ENCODE measurements at places on chromosomes 13 and 19. TPM values are rescaled to one million over a fixed set of nuclear protein-coding genes. Genes with fewer than 3 reads are reported as not detected.

The STARD13 gene
- 125 TPM for total RNA-seq

DNA sequence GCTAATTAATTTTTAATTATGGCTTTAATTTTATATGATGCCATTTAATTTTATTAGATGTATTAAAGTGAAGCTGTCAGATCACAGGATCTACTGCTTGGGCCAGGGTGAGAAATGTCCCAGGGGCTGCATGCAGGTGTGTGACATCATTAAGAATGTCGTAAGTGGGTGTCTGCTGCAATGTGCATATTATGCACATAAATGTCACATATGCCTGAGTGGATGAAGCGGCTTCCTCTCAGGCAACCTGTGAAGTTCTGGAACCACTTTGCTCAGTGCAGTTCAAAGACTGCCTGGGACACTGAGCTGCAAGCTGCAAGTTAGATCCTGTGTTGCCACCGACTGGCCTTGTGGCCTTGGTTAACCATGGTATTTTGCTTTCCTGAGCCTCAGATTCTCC is 355.0 kb downstream of the UQCRFS1 start:
- no peak overlapping the region for H3K27ac ChIP-seq
- no peaks in the 10 kb centered on the region for H3K27me3 ChIP-seq

- H3K36me3 ChIP-seq, result no peaks in the 10 kb centered on the region
- H3K4me1 ChIP-seq, result no peaks in the 10 kb centered on the region
- H3K4me3 ChIP-seq, result no peak overlapping the region
- H3K27me3 ChIP-seq, result no peaks in the 10 kb centered on the region
- no peak for DNase-seq
Measured at GRCh38 chr13:53311561-53311960, 282.9 kb downstream of the OLFM4 start.

- no peaks in the 10 kb centered on the region for H3K4me1 ChIP-seq
- no peaks in the 10 kb centered on the region for H3K27me3 ChIP-seq
- H3K4me3 ChIP-seq, result no peak overlapping the region
- no peaks in the 10 kb centered on the region for H3K36me3 ChIP-seq
- no peak overlapping the region for H3K27ac ChIP-seq
Measured at GRCh38 chr13:85738696-85739320, 60.4 kb downstream of the SLITRK6 start.

GRCh38 chr13:83753912-83754624 is 128.2 kb downstream of the SLITRK1 start:
- H3K4me1 ChIP-seq, result no peaks in the 10 kb centered on the region
- no peak for DNase-seq
- H3K27ac ChIP-seq, result no peak overlapping the region
- H3K36me3 ChIP-seq, result no peaks in the 10 kb centered on the region
- no peak overlapping the region for H3K4me3 ChIP-seq

DNA sequence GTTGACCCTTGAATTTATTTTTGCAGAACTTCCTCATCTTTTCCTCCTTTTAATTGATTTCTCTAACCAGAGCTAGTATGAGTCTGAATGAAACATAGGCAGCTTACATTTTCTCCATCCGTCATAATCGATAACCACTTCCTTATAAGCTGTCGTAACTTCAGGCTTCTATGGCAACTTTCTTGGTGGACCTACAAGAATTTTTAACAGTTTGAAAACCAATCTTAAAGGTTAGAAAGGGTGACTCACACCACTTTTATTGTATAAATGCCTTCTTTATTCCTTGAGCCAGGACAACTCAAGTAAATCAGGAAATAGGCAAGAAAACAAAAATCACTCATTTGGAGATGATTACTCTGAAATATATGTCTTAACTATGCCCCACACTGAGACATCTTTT is 105.7 kb upstream of the KL start:
- H3K4me1 ChIP-seq, result peaks cover 8% of the 10 kb centered on the region
- H3K27ac ChIP-seq, result no peak overlapping the region

The ZNF583 gene
- 4.5 TPM for total RNA-seq

GRCh38 chr19:58400916-58401839 is 5.7 kb downstream of the RNF225 start:
- peak overlapping the region; percentile 51 for H3K4me3 ChIP-seq
- DNase-seq, result peak; percentile 100
- peaks cover 29% of the 10 kb centered on the region for H3K4me1 ChIP-seq
- no peak overlapping the region for H3K27ac ChIP-seq

DNA sequence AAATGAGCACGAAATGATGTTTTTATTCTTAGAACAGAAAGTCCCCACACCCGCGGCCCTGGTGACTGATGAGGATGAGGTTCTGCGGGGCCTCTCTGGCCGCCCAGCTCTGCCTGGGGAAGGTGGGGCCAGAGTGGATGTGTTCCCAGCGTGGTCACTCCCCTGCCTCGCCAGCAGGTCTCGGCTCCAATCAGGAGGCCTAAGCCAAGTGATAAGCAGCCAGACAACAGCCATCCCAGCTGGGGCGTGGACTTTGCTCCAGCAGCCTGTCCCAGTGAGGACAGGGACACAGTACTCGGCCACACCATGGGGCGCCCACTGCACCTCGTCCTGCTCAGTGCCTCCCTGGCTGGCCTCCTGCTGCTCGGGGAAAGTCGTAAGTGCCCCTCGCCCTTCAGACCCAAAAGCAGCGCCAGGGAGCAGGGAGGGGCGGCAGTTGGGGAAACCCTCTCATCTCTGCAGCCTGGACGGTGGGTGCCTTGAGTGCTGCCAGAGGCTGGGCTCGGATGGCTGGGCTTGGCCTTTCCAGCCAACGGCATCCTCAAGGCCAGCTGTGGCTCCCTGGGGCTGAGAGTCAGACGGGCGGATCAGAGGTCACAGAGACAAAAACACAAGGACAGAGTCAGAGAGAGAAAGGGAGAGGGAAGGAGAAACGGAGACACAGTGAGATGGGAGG is at the start of gene F10:
Gene F10 (plus strand): TSS at position 250 of the 676 bp plus-strand sequence. CDS start 57 bp downstream, at position 307.
- peak; percentile 49 for DNase-seq
- H3K4me3 ChIP-seq, result peak within 1 kb of the TSS; percentile 29
- no peaks in the 10 kb centered on the region for H3K36me3 ChIP-seq
- peak within 1 kb of the TSS; percentile 77 for H3K27ac ChIP-seq

DNA sequence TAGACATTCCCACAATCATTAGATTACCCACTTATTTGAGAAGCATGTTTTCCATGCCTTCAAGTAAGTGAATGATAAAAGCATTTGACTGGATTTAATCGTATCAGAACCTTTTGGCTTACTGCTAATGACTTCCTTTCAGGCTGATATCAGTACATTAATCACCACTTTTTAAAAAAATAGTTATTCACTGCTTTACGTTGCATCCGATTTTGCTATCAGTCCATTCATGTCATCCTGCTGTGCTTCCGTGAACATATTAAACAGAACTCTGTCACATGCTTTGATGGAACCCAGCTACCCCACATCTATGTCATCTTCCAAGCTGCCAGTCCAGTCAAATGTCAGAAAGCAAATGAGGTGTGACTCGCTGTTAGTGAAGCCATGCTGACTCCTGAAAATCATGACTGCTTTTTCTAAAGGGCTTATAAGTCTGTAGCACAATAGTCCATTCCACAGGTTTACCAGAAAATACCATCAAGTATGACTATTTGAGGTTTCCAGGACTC is 440.9 kb downstream of the IRS2 start:
- no peak for DNase-seq
- H3K4me3 ChIP-seq, result no peak overlapping the region
- no peaks in the 10 kb centered on the region for H3K36me3 ChIP-seq
- H3K27ac ChIP-seq, result no peak overlapping the region

GRCh38 chr13:83499286-83499685 is 383.0 kb downstream of the SLITRK1 start:
- no peak overlapping the region for H3K4me3 ChIP-seq
- H3K27me3 ChIP-seq, result no peaks in the 10 kb centered on the region
- DNase-seq, result no peak
- H3K27ac ChIP-seq, result no peak overlapping the region
- H3K4me1 ChIP-seq, result no peaks in the 10 kb centered on the region
- no peaks in the 10 kb centered on the region for H3K36me3 ChIP-seq

- DNase-seq, result no peak
- no peaks in the 10 kb centered on the region for H3K27me3 ChIP-seq
- no peaks in the 10 kb centered on the region for H3K4me1 ChIP-seq
Measured at GRCh38 chr13:112572366-112572765, 15.6 kb downstream of the TUBGCP3 start.

DNA sequence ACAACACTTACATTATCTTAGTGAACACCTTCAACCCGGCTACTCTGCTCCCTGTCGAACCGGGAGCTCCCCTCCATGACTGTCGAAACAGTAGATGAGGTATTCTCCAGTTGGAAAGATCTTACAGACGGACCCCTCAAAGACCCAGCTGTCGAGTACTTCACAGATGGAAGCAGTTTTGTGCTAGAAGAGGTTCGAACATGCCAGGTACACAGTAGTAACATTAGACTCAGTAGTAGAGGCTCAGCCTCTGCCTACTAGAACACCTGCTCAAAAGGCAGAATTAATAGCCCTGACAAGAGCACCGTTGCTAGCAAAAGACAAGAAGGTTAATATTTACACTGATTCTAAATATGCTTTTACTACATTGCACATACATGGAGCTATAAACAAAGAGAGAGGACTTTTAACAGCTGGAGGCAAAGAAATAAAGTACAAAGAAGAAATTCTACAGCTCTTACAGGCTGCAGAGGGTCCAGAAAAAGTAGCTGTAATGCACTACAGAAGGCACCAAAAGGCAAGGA is 13.6 kb upstream of the SLC15A1 start:
- no peaks in the 10 kb centered on the region for H3K27me3 ChIP-seq
- DNase-seq, result no peak
- no peaks in the 10 kb centered on the region for H3K36me3 ChIP-seq
- no peak overlapping the region for H3K27ac ChIP-seq

The CLDN10 gene
- not detected for total RNA-seq

The UBE2L5 gene
- not detected for total RNA-seq

DNA sequence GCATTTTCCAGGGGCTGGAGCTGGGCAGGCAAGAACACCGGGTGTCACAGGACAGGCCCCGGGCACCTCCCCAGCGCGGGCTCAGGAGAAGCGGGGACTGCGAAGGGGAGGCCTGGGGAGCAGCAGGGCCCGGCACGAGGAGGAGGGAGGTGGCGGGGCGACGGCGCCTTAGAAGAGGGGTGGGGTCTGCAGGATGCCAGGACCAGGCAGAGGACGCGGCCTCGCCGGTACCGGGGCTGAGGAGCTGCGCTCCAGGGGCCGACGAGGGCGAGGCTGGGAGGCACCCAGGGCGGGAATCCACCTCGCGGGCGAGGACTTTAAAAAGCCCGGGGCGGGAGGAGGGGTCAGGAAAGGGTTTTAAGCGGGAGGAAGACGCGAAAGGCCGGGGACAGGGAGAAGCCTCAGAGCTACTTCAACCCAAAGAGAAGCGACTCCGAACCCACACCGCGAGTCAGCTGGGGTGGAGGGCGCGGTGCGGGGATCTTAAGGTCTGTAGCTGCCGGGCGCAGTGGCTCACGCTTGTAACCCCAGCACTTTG is 665 bp downstream of the ZNF347 start:
- H3K27ac ChIP-seq, result peak overlapping the region; percentile 83
- no peaks in the 10 kb centered on the region for H3K4me1 ChIP-seq
- H3K4me3 ChIP-seq, result peak overlapping the region; percentile 43
- no peaks in the 10 kb centered on the region for H3K27me3 ChIP-seq

GRCh38 chr13:105463011-105463501 is 1072.4 kb downstream of the EFNB2 start:
- no peaks in the 10 kb centered on the region for H3K4me1 ChIP-seq
- no peaks in the 10 kb centered on the region for H3K27me3 ChIP-seq
- H3K4me3 ChIP-seq, result no peak overlapping the region
- DNase-seq, result no peak

The KLK3 gene
- not detected for total RNA-seq

The LRP3 gene
- total RNA-seq, result 37.2 TPM
